Stimulated activated CD4-positive, alpha-beta T cell treated with anti-CD3 and anti-CD28 coated beads, Interleukin-4, amount 100 ng/mL, for 24 hours (primary cell): ENCODE measurements at places on chromosomes 7 and 10.

DNA sequence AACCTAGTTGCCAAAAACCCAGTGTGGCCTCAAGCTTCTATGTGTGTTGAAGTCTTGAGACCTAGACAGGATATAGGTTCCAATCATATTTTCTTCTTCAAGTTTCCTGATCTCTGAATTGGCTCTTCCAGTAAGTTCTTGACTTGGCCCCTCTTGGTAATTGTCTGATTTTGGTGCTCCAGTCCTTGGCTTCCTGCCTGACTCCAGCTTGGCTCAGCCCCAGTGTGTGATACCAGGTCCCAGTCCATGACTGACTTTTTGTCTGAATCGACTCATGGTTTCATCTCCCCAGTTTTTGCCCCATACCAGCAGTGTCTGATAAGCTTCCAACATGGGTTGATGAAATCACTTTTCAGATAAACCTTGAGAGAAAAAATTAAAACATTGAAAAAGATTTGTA lies 72.3 kb downstream of the FAS start:
- no peak for DNase-seq

DNA sequence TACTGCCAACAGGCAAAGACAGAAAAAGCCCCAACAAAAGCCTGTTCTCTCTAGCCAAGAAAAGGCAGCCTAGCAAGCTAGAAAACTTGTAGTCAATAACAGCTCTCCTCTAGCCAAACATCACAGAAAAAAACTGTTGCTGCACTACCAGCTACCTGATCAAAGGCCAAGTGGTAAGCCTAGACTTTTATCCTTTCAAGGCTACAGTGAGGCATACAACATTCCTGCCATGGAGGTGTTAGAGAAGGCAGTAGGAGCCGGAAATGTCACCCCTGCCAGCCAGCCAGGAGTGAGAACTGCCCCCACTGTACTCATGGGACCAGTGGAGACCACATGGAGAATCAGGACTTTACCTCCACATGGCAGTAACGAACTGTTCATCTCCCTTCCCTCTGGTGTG lies 31.2 kb downstream of the CCDC126 start:
- no peak for DNase-seq

- no peak for DNase-seq
Observed at GRCh38 chr7:36591636-36592035, 132.7 kb downstream of the AOAH start.

GRCh38 chr10:34854147-34854601 lies 39.1 kb upstream of the PARD3 start:
- DNase-seq, result no peak

DNA sequence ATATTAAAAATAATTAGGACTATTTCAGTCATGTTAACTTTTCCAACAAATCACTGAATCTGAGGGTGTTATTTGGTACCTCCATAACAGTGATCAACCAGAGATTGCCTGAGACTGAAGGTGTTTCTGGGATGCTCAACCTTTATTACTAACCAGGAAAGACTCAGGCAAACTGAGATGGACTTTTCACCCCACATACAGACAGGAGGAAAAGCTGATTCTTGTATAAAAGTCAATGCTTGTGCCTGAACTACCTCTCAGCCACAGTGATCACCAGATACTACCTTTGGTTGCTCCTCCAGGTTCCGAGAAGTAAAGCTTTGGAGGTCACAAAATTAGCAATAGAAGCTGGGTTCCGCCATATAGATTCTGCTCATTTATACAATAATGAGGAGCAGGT lies 1.9 kb downstream of the AKR1C3 start:
- DNase-seq, result no peak

GRCh38 chr7:91436655-91437054 lies 172.4 kb downstream of the FZD1 start:
- no peak for DNase-seq

GRCh38 chr10:87869773-87870551 lies 6.5 kb downstream of the PTEN start:
- no peak for DNase-seq

- no peak for DNase-seq
Observed at GRCh38 chr10:4048236-4048864, 263.3 kb upstream of the KLF6 start.
